ENCODE measurements at places on chromosomes 16 and 17.

- no peak for DNase-seq
These were observed 4.4 kb upstream of the HOXB13 start for GRCh38 chr17:48732688-48733629.

- DNase-seq, result peak; percentile 76
These were observed at the start of gene PIK3R5 for GRCh38 chr17:8965394-8966168. Gene PIK3R5 (minus strand): TSS chr17:8965707. CDS start chr17:8911494, 54,213 bp downstream.

DNA sequence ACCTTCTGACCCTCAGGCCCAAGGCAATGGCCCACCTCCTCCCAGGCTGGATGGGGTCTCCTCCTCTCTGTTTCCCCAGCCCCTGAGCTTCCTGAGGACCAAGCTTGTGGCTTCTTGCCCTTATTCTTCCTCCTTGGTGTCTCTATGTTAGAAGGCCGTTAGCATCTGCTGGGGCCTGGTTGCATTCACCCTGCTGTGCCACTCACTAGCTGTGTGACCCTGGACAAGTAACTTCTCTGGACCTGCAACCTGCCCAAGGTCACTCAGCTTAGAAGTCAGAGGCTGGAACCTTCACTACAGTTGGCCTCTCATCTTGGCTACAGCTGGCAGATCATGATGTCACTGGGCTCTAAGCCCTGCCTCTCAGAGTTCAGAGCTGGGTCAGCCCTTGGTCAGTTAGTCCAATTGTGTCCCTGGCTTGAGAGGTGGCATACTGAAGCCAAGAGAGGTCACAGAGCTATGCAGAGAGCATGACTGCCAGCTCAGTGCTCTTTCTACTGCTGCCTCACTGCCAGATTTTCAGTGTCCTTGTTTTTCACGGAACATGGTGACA lies 3.0 kb downstream of the MT2A start:
- DNase-seq, result no peak

- no peak for DNase-seq
These were observed 236.4 kb downstream of the PRKCA start for GRCh38 chr17:66538776-66539175.

DNA sequence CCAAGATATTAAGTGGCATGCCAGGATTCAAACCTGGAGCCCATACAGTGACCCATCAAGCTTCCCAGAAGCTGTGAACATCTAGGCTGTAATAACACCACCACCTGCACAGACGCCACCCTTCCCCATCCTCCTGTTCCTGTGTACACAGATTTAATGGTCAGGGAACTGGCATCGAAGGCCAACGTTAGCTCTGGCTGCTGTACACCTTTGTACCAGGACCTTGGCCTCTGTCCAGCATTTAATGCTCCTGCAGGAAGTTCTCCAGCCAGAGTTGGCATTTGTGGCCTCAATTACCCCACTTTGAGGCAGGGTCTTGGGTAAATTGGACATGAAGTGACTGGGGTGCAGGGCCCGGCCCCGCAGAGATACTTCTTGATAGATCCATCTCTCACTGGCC lies 49.3 kb downstream of the SCNN1B start:
- no peak for DNase-seq

GRCh38 chr17:50476545-50477315 lies 1.9 kb upstream of the RSAD1 start:
- DNase-seq, result no peak

GRCh38 chr17:44557651-44558285 lies 484 bp downstream of the FZD2 start:
- DNase-seq, result peak; percentile 15

GRCh38 chr16:70304892-70305448 lies 6.0 kb downstream of the DDX19B start:
- no peak for DNase-seq

- no peak for DNase-seq
These were observed 160.0 kb downstream of the MAP2K6 start for GRCh38 chr17:69574257-69575197.

GRCh38 chr17:41013606-41014005 lies 4.7 kb upstream of the KRTAP3-1 start:
- DNase-seq, result no peak

DNA sequence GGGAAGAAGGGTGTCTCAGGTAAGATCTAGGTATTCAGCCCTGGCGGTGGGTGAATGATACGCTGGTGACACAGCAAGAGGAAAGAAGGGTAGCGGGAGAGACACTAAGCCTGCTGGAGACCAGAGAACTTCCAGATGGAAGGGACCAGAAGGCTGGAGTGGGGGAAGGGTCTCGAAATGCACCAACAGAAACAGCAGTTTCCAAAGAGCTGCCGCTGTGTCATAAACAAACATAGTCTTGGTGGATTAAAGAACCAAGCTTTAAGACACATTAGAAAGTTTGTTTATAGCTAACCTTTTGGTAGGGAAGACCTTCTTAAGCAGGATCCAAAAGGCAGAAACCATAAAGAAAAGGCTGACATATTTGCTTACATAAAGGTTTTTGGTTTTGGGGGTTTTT lies 20.9 kb downstream of the TRPV3 start:
- DNase-seq, result no peak

GRCh38 chr17:1146561-1147265 lies 33.1 kb downstream of the ABR start:
- no peak for DNase-seq

- no peak for DNase-seq
These were observed 11.8 kb upstream of the IL21R start for GRCh38 chr16:27390151-27390550.

DNA sequence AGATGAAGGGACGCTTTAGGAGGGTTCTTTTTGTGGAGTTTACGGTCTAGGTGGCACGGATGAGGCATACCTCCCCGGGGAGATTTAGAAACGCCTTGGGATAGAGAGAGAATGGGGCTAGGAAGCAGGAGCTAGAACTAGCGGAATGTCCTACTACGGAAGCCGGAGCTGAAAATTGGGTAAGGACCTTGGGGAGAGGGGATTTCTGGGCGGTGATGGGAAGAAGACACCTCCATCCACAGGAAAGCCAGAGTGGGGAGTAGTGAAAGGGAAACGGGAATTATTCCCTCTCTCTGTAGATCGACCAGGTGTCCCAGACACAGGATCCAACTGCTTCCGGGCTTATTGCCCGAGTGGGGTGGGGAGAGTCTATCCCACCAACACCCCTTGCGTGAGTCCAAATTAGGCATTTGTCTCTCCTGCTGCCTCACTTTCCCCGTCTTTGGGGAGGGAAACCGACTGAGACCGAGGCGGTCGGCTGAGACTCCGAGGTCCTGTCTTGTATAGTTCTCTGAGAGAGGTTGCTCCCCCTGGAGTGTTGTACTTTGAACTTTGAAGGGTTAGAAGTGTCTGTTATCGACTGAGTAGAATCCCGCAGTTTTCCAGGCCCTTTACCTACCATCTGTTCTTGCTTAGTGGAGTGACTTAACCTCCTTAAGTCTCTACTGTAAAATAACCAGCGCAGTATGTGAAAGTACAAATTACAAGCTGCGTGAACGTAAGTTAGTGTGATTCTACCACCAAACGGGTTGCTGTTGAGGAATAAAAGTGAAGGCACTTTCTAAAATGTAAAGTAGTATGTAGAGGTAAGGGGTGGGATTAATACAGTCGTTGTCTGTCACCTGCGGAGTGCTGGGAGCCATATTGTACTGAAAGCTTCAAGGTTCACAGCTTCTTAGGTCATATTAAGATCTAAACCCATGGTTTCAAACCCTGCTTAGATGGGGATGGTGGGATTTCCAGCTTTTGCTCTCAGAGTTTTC lies 1.0 kb downstream of the RSPRY1 start:
- no peak for DNase-seq

DNA sequence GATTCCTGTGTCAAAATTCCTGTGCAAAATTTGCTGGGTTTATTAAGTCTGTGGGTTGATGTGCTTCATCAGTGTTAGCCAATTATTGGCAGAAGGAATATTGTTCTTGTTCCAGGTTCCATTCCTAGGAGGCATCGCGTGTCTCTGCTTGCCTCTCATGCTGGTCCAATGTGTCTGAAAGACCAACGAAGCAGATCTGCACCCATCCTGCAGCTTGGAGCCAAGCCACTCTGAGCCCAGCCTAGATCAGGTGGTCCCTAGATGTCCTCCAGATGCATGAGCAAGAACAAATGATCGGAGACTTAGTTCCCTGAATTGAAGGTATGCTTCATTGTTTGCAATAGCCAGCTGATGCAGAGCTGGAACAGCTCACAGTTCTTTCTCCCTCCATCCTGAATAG lies 10.5 kb upstream of the PIK3R6 start:
- DNase-seq, result no peak

DNA sequence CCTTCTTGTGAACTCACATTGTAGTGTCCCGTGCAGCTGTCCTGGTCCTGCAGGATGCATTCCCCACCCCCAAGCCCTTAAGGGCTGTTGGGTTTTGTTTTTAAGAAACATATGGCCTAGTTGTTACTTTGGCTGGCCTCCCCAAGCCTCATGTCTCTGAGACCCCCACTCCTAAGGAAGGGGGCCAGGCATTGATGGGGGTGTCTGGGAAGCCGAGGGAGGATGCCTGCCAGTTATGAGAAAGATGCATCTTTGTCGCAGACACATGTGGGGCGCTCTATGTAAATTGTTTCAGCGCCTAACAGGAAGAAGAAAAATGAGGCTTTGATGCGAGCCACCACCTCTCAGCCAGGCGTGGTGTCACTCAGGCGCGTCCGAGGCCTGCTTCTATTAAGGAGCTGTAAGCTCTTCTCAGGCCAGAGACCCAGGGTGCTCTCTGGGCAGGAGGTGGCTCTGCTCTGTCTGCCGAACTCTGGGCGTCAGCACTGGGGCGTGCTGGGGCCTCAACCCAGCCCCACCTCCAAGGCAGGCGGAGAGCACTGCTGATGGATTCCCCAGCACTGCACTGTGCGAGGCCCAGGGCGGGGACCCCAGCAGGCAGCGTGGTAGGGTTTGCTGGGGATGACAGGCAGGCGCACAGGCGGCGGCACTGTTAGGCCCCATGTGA lies 70.6 kb downstream of the SREBF1 start:
- no peak for DNase-seq

DNA sequence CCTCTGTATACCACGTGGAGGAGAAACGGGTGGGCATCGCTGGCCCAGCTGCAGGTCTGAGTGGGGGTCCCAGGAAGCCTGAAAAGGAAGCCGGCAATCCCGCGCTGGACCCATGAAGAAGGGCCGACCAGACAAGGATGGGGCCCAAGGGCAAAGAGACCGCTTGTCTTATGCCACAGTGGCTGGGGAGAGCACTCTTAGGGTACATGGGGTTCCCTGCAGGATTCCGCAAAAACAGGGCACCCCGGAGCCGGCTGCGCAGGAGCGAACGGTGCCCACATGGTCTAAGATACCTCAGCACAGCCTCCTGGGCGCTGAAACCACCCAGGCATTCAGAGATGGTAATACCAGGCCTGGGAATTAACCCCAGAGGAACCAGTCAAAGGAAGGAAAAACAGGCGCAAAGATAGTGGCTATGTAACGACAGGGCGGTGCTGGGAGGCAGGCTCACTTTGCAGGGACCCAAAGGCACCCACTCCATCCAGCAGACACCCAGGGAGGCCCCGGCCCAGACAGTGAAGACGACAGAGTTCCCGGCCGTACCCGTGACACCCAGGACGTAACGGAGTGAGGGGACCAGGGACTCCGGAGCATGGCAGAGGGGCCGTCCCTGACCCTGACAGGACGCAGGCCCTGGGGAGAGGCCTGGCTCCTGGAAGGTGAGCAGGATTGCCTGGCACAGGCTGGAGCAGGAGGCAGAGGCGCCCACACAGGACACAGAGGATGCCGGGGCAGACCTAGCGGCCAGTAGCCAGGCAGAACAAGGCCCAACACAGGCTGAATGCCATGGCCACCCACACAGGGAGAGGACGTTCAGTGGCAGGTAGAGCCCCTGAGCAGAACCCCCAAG lies 10.3 kb downstream of the PIEZO1 start:
- no peak for DNase-seq

- DNase-seq, result no peak
These were observed 126.9 kb downstream of the KIF2B start for GRCh38 chr17:53949473-53950090.

DNA sequence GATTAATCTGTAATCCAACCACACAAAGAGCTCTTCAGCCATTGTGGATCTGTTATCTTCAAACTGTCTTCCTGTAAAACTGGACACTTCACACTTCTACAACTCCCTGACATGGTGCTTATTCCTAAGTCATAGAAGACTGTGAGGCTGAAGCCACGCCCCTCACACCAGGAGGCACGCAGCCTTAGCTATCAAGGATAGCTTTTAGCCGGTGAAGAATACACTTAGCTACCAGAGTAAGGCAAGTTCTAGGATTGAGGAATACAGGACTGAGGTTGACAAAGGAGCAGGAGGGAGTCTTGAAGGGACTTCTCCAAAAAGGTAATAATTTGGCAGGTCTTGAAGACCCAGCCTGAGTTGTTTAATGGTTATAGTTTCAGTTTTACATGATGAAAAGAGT lies 79.8 kb upstream of the GAS7 start:
- no peak for DNase-seq

DNA sequence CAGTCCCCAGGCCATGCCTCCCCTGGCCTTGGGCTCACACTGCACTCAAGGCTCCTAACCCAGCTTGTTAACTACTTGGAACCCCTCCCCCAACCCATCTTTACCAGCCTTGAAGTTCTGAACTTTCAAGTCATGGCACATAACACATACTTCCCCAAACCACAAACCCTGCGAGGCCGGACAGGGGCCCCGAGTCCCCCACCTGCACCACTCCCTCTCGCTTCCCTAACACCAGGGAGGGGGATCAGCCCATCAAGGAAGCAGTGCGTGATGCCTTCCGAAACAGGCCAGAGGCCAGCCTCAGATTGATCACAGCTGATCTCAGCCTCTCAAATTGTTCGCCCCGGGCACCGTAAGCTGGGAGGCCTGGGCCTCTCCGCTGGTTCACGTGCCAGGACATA lies 3.0 kb upstream of the NLRC3 start:
- DNase-seq, result no peak

- peak; percentile 70 for DNase-seq
These were observed 46.9 kb upstream of the HNF1B start for GRCh38 chr17:37791447-37792399.

- peak; percentile 73 for DNase-seq
These were observed at the start of gene SPN for GRCh38 chr16:29663016-29663806. Gene SPN (plus strand): TSS chr16:29663247. CDS start chr16:29663729, 482 bp downstream.

GRCh38 chr16:23836078-23836403 lies 258 bp downstream of the PRKCB start:
- DNase-seq, result no peak

DNA sequence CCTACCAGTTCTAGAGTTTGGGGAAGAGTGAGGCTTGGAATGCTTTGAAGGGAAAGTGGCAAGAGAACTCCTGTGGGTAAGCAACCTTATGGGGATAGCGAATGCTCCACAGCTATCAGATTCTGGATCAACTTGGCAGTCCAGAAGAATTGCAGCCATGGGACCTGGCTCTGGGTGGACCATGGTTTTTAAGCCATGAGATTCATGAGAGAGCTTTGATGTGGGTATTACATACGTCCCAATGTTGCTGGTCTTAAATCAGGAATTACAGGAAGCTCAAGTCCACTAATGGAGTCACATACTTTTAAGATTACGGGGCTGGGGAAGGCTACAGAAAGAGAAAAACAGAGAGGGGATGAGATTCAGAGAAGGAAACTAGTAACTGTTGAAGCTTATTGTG lies 142.5 kb upstream of the ELAC2 start:
- no peak for DNase-seq

GRCh38 chr16:30557707-30557956 lies 542 bp downstream of the ZNF764 start:
- no peak for DNase-seq
